Panc1 (cell line): ENCODE measurements at places on chromosomes 6 and 20. TPM values are rescaled to one million over a fixed set of nuclear protein-coding genes. Genes with fewer than 3 reads are reported as not detected.

Gene WFDC5
- total RNA-seq: not detected

Gene PNLDC1
- not detected for total RNA-seq

Gene TNNC2
- 0.26 TPM for total RNA-seq

Gene DEFB132
- total RNA-seq: 0.10 TPM

Gene BHLHE23
- total RNA-seq: not detected

Gene UBD
- total RNA-seq: 0.54 TPM

Gene SMOC2
- 0.13 TPM for total RNA-seq
